ENCODE measurements at places on chromosomes 5 and 9.

GRCh38 chr5:61617995-61618525 is 286.0 kb downstream of the ZSWIM6 start:
- DNase-seq = no peak

DNA sequence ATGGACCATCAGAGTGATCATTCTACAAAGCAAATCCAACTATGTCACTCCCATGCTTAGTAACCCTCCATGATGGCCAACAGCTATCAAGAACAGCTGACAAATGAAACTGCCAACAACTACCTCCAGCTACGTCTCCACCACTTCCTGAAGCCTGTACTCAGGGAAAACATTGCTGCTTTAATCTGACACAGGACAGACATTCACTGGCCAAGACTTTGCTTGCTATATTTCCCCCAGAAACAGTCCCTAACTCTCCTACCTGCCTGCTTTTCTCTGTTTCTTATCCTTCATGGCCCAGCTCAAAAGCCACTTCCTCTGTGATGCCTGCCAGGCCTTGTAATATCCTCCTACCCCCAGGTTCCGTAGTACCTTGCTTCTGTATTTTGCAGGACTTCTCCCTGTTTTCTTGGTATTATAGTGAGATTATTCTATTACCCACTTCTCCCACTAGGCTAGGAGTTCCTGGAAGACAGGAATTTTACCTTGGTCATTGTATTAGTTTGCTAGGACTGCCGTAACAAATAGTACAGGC is 14.7 kb upstream of the RAB14 start:
- DNase-seq = no peak

DNA sequence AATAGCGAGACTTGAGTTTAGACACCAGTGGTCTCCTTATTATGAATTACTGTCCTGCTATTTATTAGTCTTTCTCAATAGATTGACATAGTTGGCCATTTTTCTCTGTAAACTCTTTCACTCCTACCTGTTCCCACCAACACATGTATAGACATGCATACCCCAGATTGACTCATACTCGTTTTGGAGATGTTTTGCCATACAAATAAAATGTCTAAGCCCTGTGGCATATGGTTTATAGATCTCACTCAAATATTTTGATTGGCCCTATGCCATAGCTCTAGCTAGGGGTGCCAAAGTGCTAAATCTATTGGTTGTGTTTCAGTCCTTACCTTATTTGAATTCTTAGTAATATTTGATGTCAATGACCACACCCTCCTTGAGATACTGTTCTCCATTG is 42.3 kb downstream of the CAMK4 start:
- no peak for DNase-seq

- DNase-seq = no peak
Observed at GRCh38 chr5:109329333-109330237, 80.2 kb downstream of the PJA2 start.

- DNase-seq = no peak
Observed at GRCh38 chr5:73214996-73215395, 42.0 kb downstream of the TMEM174 start.

GRCh38 chr9:69020301-69021145 is 6.6 kb upstream of the PRKACG start:
- no peak for DNase-seq

GRCh38 chr5:24644761-24645160 is at the start of gene CDH10:
Gene CDH10, minus strand, starts transcription at chr5:24644978. Its CDS starts 51,488 bp downstream, at chr5:24593490.
- no peak for DNase-seq

- no peak for DNase-seq
Observed at GRCh38 chr5:175813943-175814630, 57.3 kb upstream of the CPLX2 start.

DNA sequence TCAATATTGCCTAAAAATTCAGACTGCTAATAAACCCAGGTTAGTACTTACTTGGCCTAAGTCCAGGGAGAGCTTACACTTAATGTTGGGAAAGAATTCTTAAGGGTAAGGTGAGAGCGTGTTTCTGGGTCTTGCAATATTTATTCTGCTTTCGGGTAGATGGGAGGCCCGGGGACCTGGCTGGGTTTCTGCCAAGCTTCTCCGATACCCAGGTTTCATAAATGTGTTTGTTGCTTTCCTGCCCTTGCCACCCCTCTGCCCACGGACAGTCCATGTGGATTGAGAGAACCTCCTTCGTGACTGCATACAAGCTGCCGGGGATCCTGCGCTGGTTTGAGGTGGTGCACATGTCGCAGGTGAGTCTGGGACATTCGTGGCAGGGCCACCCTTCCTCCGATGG is 48.4 kb upstream of the FOXI1 start:
- no peak for DNase-seq

DNA sequence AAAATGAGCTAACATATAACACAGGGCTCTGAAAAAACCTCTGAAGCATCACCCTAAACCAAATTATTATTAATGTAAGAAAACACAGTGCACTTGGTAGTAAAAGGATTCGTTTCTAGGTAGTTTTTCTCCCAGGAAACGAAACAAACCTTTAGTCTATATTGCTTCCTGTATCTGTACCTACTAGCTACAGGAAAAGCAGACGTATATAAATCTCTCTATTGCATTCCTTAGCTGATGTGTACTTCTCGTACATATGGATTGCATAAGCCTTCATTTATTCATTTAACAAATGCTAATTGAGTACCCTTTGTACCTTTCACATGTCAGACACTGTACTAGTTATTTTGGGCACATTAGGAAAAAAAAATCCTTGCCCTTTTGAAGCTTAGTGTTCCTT is 85.0 kb upstream of the RASA1 start:
- DNase-seq = no peak

DNA sequence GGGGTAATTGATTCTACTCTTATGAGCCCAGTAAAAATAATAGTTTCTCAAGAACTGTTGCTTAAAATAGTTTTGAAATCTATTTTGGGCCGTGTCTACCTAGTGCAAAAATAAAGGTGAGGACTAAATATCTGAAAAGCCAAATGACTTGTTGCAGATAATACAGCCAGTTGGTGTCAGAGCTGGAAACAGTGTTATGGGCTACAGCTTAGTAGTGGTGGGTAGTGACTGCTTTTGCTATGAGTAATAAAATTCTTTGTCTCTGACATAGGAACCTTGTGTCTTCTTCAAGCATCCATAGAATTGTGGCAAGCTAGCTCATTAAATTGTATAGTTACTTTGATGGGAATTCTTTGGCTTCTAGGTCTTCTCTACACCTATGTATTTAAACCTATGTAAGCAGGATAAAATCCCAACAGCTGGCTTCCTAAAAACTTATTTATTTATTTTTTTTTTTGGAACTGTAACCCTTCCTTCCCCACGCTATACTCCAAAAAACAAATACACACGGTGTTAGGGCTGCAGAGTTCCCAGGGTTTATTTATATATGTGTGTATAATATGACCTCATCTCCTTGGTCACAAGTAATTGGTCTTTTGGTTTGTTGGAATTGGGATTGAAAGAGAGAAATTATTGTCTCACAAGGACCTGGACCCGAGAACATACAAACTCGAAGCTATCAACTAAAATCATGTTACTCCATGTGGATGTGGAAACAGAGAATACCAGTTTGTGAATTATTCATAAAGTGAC is 138.0 kb downstream of the NUDT12 start:
- no peak for DNase-seq

DNA sequence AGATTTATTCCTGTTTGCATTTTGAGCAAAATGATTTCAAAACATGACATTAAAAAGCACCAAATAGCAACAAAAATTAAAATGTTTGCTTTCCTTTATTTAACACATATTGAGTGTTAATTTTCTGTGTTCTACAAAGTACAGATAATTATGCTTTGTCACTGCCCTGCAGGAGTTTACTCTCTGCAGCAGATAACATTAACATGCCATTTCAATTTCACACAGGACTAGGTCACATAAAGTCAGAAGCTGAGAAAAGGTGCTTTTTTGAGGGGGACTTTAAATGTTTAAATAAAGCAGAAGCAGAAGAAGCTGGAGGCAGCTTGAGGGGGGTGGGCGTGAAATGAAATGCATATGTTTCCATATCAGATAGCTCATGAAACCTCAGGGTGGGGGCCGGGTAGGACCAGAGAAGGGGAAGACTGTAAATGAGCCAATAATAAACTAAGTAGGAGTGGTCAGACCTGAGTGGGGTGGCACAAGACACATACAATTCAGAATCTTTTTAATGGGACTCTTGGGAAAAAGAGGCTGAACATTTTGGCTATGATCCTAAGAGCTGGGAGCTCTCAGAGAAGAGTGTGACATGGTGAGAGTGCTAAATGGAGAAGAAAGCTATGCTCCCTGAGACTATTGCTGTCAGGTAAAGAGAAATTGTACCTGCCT is 387.5 kb downstream of the FAM170A start:
- DNase-seq = no peak

DNA sequence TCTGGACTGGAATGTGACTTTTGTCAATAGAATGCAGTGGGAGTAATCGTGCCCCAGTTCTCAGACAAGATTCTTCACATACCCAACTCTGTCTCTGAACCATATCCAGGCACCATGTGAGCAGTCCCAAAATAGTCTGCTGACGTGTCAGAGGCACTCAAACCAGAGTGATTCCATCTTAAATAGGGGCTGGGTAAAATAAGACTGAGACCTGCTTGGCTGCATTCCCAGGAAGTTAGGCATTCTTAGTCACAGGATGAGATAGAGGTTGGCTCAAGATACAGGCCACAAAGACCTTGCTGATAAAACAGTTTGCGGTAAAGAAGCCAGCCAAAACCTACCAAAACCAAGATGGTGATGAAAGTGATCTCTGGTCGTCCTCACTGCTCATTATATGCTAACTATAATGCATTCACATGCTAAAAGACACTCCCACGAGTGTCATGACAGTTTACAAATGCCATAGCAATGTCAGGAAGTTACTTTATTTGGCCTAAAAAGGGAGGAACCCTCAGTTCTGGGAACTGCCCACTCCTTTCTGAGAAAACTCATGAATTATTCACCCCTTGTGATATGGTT is 16.9 kb upstream of the PLCXD3 start:
- DNase-seq = no peak

Data from activated CD4-positive, alpha-beta T cell treated with anti-CD3 and anti-CD28 coated beads for 4 hours (primary cell).